ENCODE measurements at places on chromosomes 13 and 19. TPM values are rescaled to one million over a fixed set of nuclear protein-coding genes. Genes with fewer than 3 reads are reported as not detected.
A peak's percentile ranks its signal among the peaks of the same experiment; 100 is the strongest.

NMRK2 gene
- total RNA-seq, result not detected

CBLC gene
- total RNA-seq, result not detected

MYO16 gene
- total RNA-seq, result 0.05 TPM

CGB1 gene
- total RNA-seq, result 1.00 TPM

CAMSAP3 gene
- total RNA-seq, result not detected

GSX1 gene
- not detected for total RNA-seq

- no peak for DNase-seq
These were observed 945.4 kb upstream of the MIR17HG start for GRCh38 chr13:90402102-90402501.

DNA sequence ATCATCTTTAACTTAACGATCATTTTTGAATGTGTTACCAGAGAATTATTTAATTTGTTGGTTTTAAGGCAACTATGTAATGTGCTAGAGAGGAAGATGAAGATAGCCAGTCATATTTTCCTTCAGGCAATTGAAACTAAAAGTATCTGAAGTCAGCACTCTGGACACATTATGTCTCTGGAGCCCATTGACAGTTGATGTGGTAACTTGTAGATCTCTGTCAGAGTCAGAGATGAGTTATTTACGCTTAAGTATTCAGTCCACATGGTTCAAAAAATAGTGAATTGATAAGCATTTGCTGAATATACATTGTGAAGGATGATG is 2.1 kb downstream of the ZMYM2 start:
- DNase-seq, result no peak

DNA sequence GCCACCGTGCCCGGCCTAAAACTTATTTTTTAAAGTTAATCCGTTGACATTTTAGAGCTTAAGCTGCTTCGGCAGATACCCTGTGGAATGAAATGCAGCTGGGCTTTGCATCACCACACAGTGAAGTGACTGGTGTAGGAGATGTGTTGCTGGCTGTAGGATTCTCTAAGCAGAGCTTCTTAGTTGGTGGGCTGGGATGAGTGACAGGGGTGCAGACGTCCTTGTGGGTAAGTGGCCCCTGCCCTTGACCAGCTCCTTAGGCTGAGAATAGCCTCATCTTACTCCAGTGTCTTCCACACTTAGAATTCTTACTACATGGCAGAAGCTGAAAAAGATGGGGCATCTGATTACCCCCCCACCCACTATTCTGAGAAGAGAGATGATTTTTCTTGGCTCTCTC is 11.6 kb downstream of the GATAD2A start:
- no peak for DNase-seq

DNA sequence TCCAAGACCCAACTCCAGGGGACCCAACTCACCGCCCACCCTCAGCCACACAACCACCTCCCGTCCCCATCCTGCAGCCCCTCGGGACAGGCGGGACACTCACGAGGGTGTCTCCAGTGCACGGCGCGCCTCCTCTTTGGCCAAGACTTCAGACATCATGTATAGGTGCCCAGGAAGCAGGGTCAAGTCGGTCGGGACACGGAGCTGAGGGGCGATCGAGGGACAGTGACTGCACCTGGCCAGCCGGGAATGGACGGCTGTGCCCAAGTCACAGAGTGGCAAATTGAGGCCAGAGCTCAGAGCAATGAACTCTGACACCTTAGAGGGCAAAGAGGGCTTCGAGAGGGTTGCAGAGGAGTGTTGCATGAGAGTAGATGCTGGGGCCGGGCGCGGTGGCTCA is 8.8 kb downstream of the STAP2 start:
- DNase-seq, result no peak

DNA sequence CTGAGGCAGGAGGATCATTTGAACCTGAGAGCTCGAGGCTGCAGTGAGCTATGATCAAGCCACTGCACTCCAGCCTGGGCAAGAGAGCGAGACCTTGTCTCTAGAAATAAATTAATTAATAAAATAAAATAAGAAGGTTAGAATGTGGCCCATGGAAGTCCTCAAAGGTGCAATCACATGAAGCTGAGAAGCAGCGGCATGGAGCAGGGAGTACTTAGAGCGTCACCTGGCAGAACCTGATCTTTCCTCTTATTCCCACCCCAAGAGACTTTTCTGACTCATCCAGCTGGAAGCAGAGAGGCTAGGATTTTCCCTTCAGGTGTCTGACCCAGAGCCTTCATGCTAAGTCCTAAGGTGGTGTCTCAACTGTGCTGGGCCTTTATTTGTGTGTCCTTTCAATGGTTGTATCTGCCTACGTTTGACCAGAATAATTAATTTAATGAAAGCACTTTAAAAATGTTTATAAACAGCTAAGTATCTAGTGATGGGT is 8.9 kb upstream of the MRPS31 start:
- no peak for DNase-seq

- DNase-seq, result no peak
These were observed 93.9 kb downstream of the COL4A2 start for GRCh38 chr13:110400786-110401533.

DNA sequence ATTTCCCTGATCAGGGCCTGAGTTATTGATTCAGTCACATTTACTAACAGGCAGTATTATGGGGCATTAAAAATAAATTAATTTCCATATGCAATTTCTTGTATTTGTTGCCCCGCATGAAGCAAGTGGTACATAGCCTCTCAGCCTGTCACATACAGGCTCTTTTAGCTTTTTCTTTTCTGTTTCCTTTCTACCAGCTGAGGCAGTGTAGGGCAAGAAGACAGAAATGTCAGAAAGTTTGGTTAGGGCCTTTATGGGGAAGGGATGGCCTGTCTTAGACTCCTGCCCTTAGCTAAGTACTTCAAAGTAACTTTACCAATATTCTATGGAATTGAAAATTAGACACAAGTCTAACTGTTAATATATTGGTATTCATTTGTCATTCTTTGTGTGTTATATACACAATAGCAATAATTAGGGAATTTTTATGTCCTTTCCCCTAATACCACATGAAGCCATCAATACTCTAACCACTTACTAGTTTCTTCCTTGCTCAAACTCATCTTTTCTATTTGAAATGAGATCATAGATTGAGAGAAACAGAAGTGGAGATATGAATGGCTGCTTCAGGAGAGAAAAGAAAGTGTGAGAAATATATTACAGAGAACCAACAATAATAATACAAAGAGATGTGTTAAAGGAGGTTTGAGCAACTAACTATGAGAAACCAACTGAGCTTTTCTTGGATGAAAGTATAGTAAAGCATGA is 669.6 kb downstream of the PCDH17 start:
- DNase-seq, result no peak

DNA sequence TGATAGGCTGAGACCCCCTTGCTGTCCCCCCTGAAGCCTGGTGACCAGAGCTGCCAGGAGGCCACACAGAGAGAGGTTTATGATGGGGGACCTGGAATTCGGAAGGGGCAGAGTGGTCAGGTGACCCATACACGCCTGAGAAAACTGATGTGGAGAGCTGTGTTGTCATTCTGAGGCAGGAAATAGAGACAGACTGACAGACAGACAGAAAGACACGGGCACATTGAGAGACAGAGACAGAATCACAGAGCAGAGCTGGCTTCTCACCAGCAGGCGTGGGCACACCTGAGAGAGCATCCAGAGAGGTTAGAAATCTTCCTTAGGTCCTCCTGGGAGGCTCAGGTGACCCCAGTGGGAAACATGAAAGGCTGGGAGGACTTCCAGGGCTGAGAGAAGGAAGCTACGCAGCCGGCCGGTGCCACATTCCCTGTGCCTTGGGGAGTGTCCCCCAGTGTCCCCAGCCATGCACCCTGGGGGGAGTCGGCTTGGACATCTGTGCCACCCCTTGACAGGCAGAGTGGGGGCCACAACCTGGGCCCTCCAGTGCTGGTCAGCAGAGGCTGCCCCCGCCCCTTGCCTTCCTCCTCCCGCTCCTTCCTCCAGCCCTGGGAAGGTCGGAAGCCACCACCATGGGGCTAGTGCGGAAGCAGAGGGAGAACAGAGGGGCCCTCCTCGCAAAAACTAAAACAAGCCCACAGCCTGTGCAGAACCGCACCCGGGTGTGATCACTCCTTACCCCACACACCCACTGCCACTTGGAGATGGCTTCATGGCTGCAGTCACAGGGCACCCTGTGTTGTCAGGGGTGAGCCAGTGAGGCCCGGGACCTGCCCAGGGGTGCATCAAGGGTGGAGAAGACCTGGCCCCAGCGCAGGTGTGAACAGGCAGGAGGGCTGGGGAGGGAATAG is 2.2 kb downstream of the FFAR1 start:
- no peak for DNase-seq

- no peak for DNase-seq
These were observed 1.5 kb upstream of the DAND5 start for GRCh38 chr19:12967907-12968306.

- DNase-seq, result no peak
These were observed 2.0 kb downstream of the MTUS2 start for GRCh38 chr13:28822151-28822550.

GRCh38 chr13:96011291-96011872 is 41.8 kb downstream of the UGGT2 start:
- DNase-seq, result no peak

DNA sequence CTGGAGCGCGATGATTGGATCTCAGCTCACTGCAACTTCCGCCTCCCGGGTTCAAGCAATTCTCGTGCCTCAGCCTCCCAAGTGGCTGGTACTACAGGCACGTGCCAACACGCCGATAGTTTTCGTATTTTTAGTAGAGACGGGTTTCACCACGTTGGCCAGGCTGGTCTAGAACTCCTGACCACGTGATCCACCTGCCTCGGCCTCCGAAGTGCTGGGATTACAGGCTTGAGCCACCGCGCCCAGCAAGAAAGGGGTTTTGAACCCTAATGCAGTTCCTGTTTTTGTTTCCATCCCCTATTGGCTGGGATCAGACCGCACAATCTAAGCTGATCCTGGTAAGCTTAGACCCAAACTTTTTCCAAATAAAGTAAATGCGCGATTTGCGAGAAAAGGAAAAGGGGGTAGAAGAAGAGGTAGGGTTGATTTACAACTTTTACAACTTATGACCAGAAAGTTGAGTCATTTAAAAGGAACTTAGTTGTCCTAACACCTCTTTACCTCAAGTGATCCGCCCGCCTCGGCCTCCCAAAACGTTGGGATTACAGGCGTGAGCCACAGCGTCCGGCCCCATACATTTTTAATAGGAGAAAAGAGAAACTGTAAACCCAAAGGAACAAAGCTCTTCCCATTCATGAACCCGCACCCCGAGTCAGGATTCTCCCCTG is 764 bp downstream of the ZNF626 start:
- no peak for DNase-seq

GRCh38 chr13:113183450-113184129 is 24.9 kb downstream of the PCID2 start:
- DNase-seq, result no peak

DNA sequence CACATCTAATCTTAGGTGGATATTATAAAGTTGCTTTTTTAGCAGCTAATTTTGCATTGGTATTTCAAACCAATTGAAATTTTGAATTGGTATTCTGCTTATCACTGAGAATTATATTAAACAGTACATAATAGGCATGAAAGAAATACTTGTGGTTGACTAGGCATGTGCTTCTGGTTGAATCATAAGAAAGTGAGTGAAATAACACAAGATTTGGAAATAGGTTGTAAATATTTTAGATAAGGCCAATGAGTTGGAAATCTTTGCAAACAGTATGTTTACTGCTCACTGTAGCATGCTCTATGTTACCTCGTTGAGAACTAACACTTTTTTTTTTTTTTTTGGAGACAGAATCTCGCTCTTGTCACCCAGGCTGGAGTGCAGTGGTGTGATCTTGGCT is 66.8 kb upstream of the RFC3 start:
- DNase-seq, result no peak

DNA sequence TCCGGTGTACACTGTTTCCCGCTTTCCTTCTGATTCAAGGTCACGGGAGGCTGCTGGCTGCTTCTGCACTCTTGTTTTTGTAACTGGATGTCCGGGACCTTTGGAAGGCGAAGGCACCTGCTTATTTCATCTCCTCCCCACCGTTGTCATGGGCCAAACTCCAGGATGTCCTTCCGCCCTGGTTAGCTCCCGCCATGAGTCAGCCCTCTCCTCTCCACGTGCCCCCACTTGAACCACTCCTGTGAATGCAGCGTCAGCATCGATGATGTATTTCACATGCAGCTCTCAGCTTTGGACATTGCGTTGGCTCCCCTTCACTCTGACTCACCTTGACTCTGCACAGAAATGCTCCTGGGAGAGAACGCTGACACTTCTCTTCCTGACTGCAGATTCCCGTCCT is 5.5 kb upstream of the GALP start:
- no peak for DNase-seq

DNA sequence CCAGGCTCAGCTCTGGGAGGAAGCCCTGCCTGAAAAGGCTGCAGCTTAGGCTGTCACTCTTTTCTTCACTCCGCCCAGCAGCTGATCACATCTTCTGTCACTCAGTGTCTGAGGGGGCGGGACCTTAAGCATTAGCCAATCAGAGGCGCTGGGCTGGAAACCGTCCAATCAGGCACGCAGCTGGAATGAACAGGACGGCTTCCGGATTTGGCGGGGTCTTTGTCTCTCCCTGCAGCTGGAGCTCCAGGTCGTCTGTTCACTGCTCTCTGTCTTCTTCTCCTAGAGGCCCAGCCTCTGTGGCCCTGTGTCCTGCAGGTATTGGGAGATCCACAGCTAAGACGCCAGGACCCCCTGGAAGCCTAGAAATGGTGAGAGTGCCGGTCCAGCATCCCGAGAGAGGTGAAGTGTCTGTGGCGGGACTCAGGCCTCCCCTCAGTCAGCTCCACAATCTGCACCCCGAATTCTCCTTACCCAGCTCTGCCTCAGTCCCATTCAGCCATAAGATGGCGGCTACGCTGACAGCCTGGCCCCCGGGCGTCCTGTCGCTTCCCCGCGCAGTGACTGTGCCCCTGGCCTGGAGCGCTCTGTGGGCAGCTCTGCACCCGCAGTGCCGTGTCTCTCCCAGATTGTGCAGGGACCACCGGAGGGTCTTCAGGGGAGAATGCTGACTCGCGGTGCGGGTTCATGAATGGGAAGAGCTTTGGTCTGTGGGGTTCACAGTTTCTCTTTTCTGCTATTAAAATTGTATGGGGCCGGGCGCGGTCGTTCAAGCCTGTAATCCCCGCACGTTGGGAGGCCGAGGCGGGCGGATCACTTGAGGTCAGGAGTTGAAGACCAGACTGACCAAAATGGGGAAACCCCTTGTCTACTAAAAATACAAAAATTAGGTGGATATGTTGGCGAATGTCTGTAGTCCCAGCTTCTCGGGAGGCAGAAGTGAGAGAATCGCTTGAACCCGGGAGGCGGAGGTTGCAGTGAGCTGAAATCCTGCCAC is at the start of gene ZNF66:
TSS of gene ZNF66 (plus strand) at position 222 of the 994 bp plus-strand sequence. CDS start at position 366, 144 bp downstream.
- DNase-seq, result peak; percentile 51

DNA sequence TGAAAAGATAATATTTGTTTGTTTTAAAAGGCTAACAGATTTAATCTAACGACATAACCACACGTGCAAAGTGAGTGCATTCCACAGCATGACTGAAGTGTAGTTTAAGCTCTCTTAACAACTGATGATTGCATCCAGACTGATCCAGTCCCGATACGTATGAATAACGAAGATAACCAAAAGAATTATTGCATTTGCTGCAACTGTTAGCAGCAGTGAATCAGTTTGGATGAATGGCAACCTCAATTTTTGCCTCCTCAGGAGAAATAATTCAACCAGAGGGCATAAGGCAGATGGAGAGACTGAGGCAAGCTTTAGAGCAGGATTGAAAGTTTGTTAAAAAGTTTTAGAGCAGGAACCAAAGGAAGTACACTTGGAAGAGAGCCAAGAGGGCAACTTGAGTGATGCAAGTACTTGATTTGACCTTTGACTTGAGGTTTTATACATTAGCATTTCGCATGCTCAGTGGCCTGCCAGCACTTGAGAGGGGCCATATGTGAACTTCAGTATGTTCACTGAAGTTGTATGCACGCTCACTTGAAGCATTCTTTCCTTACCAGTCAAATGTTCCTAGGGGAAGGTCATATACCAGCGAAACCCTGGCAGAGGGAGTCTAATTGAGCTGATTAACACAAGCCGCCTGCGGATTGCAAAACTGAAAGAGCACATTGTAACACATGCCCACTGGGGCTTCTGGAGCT is 835.0 kb upstream of the PCDH20 start:
- DNase-seq, result no peak

Data from SJSA1 (cell line).